ENCODE measurements at places on chromosomes 5 and 9.

- DNase-seq = peak; percentile 51
These were observed 792 bp downstream of the NTMT1 start for GRCh38 chr9:129626625-129627284.

DNA sequence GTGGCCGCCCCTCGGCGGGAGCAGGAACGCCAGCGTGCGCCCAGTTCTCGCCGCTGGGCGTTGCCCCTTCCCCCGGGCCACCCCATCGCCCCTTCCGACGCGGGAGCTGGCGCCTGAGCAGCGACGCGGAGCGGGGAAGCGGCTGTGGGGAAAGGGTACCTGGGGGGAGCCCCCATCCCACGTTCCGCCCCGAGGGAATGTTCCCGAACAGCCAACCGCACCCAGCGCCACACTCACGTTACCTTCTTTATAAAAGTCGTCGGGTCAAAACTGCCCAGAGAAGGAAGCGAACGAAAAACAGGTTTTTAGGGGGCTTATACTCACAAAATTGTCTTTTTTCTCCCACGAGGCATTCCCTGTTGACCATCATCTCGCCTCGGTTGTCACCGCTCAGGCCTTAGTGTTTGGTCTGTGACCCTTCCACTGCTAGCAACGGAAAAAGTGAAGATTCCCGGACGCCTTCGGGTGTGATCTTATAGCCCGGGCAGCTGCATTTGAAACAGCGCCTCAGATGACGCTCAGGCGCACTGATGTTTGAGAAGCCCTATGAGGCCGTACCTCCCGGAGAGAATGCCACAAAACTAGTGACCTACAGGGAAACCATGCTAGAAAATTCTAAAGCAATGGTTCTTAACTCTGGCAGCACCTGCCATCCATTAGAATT lies 475 bp upstream of the GOLM1 start:
- peak; percentile 37 for DNase-seq

- peak; percentile 52 for DNase-seq
These were observed 12.2 kb upstream of the CARD19 start for GRCh38 chr9:93083592-93084470.

- no peak for DNase-seq
These were observed 45.7 kb downstream of the DPYSL3 start for GRCh38 chr5:147464211-147464610.

- DNase-seq = no peak
These were observed 6.7 kb upstream of the ANKRD18B start for GRCh38 chr9:33517373-33517772.

GRCh38 chr5:132074091-132074771 lies 642 bp downstream of the CSF2 start:
- no peak for DNase-seq

DNA sequence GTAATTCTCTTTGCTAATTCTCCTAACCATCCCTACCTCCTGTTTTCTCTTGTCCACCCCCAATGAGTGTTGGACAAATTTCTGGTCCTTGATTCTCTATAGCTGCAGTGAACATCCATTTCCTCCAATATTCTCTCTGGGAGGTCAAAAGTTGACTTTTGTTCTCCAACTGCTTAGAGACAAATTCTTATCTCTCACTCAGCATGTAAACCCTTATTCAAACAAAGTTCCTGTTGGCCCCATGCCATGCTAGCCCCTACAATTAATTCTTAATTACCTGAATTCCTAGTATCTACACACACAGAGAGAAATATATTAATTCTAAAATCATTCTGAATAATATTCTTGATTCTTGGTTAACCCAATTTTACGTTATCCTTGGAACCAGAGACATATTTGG lies 472.9 kb upstream of the ACTBL2 start:
- DNase-seq = no peak

- no peak for DNase-seq
These were observed 64.9 kb upstream of the ELL2 start for GRCh38 chr5:96026406-96027041.

- DNase-seq = no peak
These were observed 349.8 kb upstream of the DAB2 start for GRCh38 chr5:39774605-39775004.

DNA sequence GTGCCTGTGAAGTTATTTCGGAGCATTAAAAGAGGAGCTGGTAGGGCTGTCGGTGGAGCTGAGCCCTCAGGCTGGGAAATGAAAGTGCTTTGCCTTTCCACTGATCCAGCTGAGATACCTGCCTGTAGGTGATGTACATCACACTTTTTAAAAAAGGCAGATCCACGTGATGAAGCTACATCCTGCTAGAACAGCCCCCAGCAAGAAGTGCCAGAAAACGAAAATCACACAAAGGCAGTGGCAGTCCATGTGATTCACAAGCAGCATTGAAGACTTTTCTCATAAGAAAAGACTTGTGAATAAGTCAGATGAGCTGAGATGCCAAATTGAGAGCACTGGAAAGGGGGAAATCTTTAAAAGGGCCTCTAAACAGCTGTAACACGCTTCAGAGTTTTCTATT lies 765.1 kb downstream of the PTPRD start:
- DNase-seq = no peak

- DNase-seq = no peak
These were observed 159.8 kb upstream of the KLF9 start for GRCh38 chr9:70574151-70574837.

GRCh38 chr5:179152144-179152895 lies 92.1 kb downstream of the ZNF354C start:
- no peak for DNase-seq

GRCh38 chr5:139946440-139946839 lies 96.7 kb downstream of the NRG2 start:
- DNase-seq = no peak

DNA sequence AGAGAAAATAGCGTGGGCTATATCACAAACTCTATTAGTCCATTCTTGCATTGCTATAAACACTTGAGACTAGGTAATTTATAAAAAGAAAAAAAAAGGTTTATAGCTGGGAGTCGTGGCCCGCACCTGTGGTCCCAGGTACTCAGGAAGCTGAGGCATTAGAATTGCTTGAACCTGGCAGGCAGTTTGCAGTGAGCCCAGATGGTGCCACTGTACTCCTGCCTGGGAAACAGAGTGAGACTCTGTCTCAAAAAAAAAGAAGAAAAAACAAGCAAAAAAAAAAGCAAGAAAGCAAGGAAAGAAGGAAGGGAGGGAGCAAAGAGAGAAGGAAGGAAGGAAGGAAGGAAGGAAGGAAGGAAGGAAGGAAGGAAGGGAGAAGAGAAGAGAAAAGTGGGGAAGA lies 904.2 kb upstream of the EDIL3 start:
- DNase-seq = no peak

- DNase-seq = no peak
These were observed 68.4 kb upstream of the SLC1A1 start for GRCh38 chr9:4421847-4422246.

- no peak for DNase-seq
These were observed 317.7 kb downstream of the PDE4D start for GRCh38 chr5:59575648-59576445.

- DNase-seq = no peak
These were observed 14.8 kb upstream of the QRFP start for GRCh38 chr9:130911254-130912049.

- no peak for DNase-seq
These were observed at the start of gene SH3TC2 for GRCh38 chr5:149063017-149063687. TSS of gene SH3TC2 (minus strand) at chr5:149063062. CDS start at chr5:149063022, 40 bp downstream.
